Hematopoietic multipotent progenitor cell treated with erythropoietin and hydrocortisone succinate and interleukin-3 and kit ligand, for 4 days (in vitro differentiated cells): ENCODE measurements at places on chromosomes 11 and 22.

DNA sequence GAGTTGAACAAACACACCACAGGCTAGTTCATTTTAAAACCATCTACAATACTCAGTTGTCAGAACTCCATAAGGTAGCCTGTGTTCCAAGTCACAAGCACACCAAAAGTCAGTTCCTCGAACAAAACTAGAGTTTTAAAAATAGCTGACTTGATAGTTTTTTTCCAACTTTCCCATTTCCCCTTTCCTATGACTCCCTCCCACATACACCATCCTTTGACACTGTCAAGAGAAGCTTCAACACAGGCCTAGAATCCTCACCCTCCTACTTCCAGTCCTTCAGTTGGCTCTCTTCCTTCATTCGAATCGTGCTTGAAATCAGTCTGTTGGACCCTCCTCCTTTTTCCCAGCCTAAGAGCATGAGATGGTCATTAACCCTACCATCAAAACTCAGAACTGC is 105.7 kb upstream of the AKIP1 start:
- DNase-seq, result no peak

GRCh38 chr11:112977755-112978154 is 16.5 kb downstream of the NCAM1 start:
- DNase-seq, result peak; percentile 55

DNA sequence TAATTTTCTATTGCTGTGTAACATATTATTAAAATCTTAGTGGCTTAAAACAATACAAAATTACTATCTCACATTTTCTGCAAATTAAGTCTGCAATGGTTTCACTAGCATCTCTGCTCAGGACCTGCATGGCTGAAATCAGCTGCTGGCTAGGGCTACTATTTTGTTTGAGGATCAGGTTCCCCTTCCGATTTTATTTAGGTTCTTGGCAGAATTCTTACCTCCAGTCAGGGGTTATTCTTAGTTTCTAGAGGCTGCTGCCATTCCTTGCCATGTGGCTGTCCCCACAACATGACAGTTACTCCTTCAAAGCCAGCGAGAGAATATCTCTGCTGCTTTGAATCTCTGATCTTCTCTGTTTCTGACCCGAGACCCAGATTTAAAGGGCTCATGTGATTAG is 424.5 kb upstream of the ANO5 start:
- DNase-seq, result no peak

- no peak for DNase-seq
Measured at GRCh38 chr11:124405581-124405980, 6.8 kb upstream of the OR8B3 start.

DNA sequence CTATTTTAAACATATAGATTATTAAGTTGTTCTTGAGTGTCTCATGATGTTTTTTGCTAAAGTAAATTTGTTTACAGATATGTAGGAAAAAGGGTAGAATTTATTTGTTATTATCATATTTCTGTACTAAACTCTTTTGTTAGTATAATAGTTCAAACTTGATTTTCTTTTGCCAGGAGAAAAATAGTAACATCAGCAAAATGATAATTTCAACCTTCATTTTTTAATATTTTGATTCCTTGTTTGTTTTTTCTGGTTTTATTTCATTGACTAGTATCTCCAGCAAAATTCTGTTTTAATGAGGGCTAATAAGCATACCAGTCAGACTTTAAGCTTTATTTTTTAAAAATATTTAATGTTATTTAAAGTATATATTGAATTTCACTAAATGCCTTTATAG is 4.0 kb downstream of the OR1S1 start:
- DNase-seq, result no peak

DNA sequence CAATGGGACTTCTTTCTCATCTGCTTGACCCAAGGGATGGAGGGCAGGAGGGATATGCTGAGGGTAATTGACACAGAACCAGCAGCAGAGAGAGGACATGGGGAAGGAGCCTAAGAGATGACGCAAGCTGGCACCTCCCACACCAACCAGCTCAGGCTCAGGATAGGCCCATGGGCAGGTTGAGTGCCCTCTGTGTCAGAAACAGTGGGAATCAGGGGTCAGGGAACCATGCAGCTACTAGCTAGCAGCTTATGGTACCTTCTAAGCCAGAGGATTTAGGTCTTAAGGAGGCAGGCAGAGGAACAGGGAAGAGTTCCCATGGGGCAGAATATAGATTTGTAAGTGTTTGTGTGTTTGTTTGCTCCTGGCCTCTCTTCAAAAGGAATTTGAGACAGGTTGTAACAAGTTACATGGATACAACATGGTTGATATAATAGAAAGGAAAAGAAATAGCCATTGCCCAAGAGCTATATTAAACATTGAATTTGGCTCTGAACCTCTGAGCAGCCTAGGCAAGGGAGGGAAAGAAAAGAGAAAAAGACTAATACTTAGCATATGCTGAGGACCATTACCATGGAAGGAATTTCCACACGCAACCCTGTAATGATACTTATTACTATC is 39.9 kb upstream of the NAV2 start:
- no peak for DNase-seq

DNA sequence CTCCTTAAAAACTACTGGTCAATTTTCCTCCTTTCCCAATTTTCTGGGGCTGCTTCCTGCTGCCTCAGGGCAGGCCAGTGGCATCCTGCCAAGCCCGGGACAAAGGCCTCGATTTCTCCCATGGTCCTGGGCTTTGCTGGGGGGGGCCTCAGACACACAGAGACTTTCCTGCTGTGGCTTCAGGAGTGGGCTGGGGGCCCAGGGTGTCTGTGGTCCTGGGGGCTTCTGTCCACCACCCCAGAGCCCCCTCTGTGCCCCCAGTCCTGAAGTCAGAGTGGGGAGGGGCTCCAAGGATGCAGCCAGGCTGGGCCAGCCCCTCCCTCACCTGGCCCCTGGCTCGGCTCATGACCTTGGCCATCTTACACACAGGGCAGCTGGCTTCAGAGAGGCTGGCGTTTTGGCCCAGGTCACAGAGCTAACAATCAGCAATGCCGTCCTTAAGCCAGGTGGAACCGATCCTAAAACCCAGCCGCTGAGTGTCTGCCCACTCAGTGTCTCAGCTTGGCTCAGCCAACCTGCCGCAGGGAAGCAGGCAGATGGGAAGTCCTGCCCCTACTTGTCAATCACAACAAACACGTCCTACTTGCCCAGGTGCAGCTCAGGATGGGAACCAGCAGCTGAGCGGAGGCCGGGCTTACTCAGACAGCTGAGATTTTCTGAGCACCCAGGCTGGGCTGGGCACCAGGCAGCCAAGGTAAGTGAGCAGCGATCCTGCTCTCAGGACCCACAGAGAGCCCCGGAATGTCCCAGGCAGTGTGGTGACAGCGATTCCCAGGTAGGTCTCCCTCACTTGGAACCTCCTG is 34.6 kb downstream of the OSBPL5 start:
- DNase-seq, result no peak

GRCh38 chr11:1307998-1308742 is 1.3 kb downstream of the TOLLIP start:
- peak; percentile 24 for DNase-seq

GRCh38 chr11:66842501-66842895 is 743 bp upstream of the RCE1 start:
- no peak for DNase-seq
